ENCODE measurements at places on chromosomes 3 and 15.

- DNase-seq = no peak
Observed at GRCh38 chr3:141294848-141295247, 63.2 kb downstream of the PXYLP1 start.

DNA sequence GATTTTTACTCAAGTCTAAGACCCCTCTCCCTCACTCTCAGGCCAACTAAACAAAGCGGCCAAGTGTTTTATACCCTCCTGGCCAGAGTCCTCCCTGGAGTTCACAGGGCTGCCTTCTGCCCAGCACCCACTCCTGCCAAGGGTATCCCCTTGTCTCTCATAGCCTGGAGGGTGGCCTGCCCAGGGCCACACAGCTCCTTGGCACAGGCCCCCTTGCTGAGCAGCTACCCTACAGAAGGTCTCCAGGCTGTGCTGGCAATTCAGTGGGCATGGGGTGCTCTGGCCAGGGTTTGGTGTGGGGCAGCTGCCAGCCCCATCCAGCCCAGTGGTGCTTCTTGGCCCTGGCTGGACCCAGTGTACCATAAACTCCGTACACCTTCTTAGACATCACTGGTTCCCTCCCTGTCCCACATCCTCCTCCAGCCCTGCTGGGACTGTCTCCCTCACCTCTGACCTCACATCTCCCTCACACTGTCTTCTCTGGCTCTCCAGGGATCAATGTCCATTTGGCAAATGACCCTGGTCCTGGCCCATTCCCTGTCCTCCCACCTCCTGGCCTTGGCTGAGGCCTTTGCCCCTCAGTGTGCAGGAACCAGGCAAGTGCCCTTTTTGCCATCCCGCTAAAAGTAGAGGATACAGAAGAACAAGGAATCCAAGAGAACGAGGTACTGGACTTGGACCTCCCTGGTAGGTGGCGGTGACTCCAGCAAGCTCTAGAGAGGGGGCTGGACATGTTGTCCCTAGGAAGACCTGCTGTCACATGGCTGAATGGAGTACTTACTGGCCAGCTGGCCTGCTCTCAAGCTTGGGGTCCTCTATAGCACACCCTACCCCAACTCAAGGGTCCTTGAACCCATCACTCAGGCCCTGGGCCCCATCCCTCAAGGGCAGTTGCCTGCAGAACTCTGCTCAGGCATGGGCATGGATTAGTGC lies 50.0 kb upstream of the TRPM1 start:
- no peak for DNase-seq

DNA sequence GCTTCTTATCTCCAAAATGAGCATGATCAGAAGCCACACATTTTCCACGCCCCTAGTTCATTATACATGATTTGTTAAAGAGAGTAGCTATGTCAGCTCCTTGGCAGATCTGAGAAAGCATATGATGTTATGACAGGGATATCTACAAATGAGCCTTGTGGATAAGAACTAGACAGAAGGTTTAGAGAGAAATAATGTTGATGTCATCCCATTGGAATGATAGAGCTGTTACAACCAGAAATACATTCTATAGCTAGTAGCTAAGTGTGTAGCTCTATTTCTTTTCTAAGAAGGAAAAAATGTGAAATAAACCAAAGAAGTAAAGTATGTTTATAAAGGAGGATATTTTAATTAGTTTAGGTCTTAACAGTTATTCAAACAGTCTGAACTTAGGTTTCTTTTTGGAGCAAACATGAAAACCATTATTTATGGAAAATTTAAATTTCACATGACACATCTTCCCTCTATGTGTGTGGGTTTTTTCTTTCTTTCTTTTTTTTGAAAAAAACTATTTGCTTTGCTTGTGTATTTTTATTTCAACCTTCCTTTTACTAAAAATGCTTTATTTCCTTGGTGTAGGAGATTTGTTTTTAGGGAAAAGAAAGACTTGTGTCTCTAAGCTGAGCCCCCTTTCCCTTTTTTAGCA lies 167.7 kb downstream of the GHSR start:
- DNase-seq = no peak

GRCh38 chr15:97168704-97169475 lies 791.6 kb upstream of the ARRDC4 start:
- no peak for DNase-seq

- DNase-seq = peak; percentile 86
Observed at GRCh38 chr3:4350789-4351163, 47.6 kb downstream of the SETMAR start.

DNA sequence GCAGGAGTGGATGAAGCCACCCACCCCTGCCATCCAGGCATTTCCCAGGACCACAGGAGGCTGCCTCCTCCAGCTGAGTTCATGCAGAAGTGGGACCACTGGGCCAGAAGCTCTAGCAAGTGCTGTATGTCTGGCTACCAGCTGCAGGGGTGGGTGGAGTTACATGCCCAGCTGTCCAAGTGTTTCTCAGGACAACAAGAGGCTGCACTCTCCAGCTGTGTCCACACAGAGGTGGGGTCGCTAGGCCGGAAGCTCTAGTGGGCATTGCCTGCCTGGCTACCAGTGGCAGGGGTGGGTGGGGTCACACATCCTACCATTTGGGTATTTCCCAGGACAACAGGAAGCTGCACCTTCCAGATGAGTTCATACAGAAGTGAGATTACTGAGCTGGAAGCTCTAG lies 234.0 kb upstream of the PPP2R3A start:
- no peak for DNase-seq

- no peak for DNase-seq
Observed at GRCh38 chr3:176037636-176038035, 1159.6 kb downstream of the TBL1XR1 start.

DNA sequence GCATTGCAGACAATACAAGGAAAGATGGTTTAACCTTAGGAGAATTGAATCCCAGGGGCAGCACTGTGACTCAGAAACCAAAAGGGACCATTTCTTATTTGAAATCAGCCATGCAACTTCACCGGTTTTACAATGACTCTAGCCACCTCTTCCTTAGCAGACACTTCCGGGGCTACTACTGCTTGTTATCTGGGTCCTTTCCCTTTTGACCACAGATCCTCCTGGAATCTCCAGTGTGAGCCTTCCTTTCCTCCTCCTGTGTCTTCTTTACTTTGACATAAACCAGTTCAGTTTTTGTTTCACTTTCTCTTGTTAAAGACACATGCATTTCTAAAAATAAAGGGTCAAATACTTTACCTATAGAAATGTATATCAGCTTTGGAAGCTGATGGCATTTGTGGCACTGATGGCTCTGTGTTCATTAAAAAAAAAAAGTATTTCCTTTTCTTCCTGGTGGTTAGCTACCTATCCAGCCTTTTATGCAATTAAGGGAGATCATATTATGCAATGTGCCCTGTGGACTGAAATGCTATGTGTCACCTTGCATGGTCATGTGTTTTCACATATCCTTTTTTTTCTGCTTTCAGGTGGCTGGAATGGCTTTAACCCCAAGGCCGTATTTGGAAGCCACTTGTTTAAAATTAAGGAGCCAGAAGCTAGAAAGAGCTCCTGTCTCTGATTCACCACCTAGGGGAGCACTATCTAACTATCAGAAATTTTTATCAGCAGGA lies 296.2 kb downstream of the CHL1 start:
- DNase-seq = no peak

DNA sequence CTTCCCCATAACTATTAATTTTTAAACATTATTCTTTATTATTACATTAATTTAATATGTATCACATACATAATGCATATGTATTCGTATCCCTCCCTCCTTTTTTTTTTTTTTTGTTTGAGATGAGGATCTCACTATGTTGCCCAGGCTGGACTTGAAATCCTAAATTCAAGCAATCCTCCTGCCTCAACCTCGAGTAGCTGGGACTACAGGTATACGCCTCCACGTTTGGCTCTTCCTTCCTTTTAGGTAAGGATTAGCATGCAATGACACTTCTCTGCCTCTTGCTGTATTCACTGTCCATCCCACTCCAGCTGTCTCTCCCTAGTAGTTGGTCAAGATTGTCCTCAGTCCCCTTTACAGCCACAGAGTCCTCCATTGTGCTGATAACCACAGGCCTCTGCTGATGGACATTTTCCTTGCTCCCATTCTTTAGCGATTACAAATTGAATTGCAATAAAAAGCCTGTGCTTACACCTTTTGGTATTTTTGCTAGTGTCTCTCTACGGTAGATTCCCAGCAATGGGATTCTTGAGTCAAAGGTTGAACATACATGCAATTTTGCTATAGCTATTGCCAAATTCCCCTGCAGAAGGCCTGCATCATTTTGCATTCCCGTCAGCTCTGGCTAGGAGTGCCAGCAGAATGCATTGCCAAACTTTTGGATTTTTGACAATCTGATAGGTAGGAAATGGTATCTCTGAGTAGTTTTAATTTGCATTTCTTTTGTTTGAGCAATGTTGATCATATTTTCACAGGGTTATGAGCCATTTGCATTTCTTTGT lies 156.6 kb downstream of the SMAD6 start:
- DNase-seq = no peak

DNA sequence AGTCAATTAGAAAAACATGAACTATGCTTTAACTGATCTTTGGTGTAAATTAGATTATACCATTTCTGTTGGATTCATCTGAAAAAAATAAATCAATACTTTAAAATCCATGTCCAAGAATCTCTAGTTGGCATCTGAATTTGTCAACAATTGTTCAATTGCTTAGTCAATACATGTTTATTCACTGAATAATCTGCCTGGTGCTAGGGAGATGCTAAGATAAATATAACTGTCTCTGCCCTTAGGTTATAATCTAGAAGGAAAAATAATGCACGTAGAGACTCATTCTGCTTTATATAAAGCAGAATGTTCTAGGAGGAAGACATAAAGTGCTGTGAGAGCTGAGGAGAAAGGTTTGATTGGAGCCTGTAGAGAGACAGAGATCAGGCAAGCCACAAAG lies 537.2 kb upstream of the IL12A start:
- no peak for DNase-seq

DNA sequence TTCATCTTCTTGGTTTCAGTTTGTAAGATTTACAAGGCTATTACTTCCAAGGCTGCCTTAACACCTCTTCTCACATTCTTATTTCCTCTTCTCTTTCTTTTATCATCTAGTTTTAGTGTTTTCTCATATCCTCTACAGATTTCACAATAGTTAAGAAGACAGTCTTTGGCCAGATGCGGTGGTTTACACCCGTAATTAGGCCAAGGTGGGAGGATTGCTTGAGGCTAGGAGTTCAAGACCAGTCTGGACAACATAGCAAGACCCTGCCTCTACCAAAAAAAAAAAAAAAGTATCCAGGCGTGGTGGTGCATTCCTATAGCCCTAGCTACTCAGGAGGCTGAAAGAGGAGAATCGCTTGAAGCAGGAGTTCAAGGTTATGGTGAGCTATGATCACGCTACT lies 3.5 kb upstream of the ALDH1A2 start:
- DNase-seq = no peak

DNA sequence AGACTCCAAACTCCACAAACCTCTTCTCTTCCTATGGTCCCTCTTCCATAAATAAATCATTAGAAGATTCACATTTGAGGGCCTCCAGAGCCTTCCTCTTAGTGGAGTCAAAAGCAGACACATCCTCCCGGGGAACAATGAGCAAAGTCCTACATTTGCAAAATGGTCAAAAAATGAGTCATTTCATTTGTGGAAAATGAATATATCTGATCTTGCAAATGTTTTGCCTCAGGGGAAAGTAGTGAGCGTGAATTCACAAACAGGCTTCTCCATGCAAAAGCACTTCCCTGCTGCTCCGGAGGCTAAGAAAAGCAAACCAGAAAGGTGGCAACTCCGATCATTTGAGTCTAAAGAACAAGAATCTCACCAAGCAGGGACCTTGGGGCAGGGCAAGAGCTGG lies 86.7 kb upstream of the IQSEC1 start:
- no peak for DNase-seq

GRCh38 chr3:42686832-42687650 lies 1.7 kb downstream of the KLHL40 start:
- no peak for DNase-seq

GRCh38 chr3:107927361-107928083 lies 163.3 kb downstream of the CD47 start:
- DNase-seq = peak; percentile 92

DNA sequence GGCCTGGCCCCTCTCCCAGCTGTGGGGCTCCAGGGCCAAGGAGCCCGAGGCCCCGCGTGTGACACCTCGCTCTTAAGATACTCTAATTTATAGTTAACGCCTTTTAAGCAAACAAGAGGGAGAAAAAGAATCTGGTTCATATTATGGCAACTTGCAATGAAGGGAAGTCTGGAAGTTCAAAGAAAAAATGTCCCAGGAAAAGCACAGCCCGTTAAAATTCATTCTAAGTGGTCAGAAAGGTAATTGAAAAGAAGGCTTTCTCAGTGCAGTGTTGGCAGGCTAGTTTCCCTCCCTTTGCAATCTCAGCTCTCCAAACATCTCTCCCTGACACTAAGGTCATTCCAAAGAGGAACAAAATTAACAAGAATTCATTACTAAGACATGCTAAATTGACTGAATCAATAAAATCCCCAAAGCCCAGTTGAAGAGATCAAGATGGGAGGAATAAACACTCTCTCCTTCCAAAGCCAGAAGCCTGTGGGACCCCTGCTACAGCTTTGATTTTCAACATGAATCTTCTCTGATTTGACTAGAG lies 339.3 kb downstream of the THSD4 start:
- no peak for DNase-seq

GRCh38 chr3:198080521-198081384 lies 120.7 kb downstream of the LMLN start:
- peak; percentile 40 for DNase-seq

- no peak for DNase-seq
Observed at GRCh38 chr15:49361370-49361769, 61.7 kb upstream of the FGF7 start.

- no peak for DNase-seq
Observed at GRCh38 chr3:126711121-126711760, 7.2 kb downstream of the CHCHD6 start.

GRCh38 chr3:190886945-190887344 lies 24.5 kb upstream of the GMNC start:
- no peak for DNase-seq

GRCh38 chr3:131370935-131371687 lies 10.5 kb upstream of the NUDT16 start:
- no peak for DNase-seq

DNA sequence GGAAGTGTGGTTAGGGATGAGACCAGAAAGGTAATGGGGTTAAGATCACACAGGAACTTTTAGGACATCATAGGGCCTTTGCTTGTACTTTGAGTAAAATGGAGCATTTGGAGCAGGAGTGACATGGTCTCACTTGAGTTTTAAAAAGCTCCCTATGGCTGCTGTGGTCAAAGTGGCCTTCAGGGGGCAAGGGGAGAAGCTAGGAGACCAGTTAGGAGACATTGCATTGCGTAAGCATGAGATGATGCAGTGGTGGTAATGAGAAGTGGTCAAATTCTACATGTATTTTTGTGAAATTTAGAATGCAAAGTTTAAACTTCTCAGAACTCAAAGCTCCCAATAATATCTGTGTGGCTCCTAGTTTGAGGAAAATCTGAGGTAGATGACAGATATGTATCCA lies 27.9 kb downstream of the MED12L start:
- no peak for DNase-seq

GRCh38 chr3:16568115-16568514 lies 37.1 kb downstream of the DAZL start:
- no peak for DNase-seq

- DNase-seq = peak; percentile 22
Observed at GRCh38 chr3:149333176-149333859, at the start of gene TM4SF18. TM4SF18 (minus strand) TSS chr3:149333636; CDS start chr3:149333382, 254 bp downstream.
